GDM1 (cell line): ENCODE measurements at places on chromosomes 7 and 10.

DNA sequence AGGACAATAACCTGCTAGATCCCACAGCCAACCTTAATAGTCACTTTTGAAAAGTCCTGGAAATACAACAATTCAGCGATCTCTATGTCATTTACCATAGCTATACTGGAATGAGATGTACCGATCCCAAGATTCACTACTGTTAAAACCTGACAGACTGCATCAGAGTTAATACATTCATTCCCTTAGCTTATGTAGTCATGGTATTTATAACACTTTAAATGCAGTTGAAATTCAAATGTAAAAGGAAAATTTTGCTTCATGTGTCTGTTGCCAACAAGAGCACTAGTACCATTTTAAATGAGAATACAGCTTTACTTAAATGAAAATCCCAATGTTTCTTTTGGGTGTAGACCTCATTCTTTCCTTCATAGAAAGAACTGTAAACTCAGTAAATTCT lies 11.1 kb upstream of the GGCT start:
- DNase-seq = no peak

DNA sequence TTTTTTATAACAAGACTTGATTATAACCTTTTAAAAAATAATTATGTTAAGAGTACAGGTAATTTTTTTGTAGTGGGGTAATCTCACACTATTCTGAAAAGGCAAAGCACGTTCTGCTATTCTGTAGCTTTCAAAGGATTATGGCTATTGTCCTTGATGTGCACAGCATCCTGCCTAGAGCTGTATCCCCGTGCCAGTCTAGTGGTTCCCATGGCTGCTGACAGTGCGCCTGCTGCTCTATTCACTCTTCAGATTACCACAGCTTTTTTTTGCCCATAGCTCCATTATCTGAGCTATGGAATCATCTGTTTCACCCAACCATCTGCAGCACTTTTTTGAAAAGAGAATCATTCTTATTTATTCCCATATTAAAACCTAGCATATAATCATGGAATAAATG lies 723.4 kb downstream of the PHTF2 start:
- DNase-seq = no peak

DNA sequence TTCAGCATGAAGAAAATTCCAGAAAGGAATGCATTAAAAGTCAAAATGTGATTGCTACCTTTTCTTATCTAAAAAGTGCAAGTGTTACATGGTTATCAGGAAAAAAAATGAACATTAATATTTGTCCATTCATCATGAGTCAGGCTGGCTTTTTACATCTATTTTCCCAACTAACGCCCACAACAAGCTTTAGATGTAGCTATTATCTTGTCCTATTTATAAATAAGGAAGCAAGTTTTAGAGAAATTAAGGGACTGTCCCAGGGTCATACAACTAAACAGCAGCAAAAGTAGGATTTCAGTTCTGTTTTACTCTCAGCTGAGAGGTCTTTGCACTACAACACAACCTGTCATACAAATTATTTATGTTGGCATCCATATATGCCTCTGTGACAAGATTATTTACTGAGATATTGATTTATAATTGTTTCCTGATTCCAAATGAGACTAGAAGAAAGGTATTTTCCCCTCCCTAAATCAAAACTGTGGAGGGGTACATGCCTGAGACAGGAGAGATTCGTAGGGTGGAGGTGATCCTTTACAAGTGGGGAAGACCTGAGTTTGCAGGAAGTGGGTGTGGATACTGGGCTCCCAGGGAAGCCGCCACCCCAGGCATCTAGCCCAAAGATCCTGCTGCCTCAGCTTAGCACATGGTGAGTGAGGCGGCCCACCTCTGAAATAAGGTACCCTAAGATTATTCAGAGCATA lies 57.2 kb upstream of the ARID5B start:
- no peak for DNase-seq

- DNase-seq = no peak
Measured at GRCh38 chr10:100713049-100713858, 32.1 kb upstream of the PAX2 start.

DNA sequence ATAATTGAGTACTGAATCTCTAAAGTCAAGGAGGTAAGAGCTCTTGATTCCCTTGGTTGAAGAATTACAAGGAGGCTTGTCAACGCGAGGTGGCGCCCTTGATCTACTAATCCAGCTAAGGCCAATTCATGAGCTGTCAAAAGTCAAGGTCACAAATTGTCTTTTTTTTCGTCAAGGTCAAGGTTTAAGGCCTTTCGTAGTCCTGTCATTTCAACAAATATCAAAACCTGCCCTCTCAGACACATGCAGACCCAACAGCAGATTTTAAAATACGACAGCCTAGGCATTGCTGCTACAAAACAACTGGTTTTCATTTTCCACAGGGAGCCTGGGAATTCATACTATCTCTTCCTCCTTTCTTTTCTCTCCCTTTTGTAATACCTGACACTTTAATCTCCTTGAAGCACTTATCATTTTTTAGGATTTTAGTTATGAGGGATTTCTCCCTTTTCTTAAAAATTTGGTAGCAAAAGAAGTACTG lies 3.6 kb downstream of the HOXA13 start:
- DNase-seq = peak; percentile 72

- DNase-seq = no peak
Measured at GRCh38 chr10:113033991-113034390, 83.9 kb downstream of the TCF7L2 start.

DNA sequence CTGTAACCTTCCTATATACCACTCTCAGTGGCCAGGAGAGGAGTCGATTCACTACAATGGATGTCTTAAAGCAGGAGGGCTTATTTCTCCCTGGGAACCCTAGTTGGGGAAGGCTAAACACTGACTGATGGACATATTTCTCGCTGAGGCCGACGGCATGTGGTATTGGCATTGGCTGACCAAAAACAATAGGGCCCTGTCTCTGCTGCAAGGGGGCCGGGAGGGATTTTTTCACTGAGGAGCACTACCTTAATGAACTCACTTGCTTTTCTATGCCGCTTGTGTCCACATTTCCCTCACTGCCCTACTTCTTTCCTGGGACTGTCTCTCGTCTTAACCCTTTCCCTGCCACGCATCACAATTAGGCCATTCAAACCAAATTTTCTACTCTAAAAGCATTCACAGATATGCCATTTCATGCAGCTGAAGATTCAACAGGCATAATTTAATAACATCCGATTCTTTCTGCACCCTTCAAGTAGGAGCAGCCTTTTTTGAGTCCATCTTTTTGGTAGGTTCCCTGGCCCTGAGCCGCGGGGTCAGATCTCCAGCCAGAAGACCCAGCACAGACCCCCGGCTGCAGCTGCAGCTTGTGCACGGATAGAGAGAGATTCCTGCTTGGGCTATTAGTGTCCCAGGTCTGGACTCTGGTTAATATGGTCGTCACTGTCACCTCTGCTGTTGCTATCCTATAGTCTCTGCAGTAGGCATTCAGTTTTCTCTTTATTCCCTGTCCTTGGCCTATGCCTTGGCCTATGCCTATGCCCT lies 118.7 kb downstream of the HIPK2 start:
- no peak for DNase-seq

GRCh38 chr10:117652228-117653169 lies 110.0 kb downstream of the EMX2 start:
- no peak for DNase-seq

DNA sequence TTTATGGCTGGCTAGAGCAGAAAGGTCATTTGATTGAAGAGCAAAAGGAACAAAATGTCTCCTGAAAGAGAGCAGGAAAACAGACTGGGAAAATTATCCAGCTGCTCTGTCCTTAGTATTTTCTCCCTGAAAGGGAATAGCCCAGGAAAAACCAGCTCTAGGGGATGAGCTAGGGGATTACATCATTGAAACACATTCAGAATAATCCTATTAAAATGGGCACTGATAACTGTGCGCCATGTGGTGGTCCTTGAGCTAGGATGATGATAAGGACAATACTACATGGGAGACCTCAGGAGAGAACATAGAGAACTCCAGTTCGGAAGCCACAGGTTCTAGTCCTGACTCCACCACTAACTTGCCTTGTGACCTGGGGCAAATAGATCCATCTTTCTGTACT lies 873.8 kb downstream of the TYW1 start:
- DNase-seq = no peak

GRCh38 chr10:11011984-11012383 lies 5.7 kb upstream of the CELF2 start:
- no peak for DNase-seq

DNA sequence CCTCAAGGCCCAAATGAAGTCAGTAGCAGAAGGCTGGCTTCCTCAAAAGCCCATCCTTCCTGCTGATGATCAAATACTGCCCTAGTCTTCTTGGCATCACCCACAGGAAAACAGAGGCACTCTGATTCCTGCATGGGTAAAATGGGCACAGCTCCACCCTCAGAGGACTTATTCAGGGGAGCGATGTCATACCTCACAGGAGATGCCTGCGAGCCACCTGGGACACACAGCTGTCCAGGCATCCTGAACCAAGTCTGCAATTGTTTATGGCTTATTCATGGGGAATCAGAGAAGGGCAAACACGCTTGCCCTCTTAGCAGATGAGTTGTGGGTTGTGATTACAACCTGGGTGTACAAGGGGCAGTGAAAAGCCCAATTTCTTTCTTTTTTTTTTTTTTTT lies 22.0 kb upstream of the LMTK2 start:
- no peak for DNase-seq

DNA sequence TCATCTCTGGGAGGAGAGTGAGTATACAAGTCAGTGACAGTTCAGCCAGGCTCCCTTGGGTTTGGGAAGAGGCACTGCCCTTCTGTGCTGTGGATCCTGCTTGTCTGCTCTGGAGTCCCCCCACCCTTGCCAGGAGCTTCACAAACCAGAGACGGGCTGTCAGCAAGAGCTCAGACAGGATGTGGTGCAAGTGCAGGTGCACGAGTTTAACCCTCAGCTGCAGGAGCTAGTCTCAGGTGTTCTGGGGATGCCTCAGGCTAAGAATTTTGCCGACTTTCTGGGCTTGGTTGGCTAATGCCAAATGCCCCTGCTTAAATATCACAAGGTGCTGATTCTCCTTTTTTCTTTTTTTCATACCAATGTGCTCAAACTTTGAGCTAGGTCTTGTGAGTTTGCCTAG lies 22.3 kb downstream of the ZNF783 start:
- no peak for DNase-seq

DNA sequence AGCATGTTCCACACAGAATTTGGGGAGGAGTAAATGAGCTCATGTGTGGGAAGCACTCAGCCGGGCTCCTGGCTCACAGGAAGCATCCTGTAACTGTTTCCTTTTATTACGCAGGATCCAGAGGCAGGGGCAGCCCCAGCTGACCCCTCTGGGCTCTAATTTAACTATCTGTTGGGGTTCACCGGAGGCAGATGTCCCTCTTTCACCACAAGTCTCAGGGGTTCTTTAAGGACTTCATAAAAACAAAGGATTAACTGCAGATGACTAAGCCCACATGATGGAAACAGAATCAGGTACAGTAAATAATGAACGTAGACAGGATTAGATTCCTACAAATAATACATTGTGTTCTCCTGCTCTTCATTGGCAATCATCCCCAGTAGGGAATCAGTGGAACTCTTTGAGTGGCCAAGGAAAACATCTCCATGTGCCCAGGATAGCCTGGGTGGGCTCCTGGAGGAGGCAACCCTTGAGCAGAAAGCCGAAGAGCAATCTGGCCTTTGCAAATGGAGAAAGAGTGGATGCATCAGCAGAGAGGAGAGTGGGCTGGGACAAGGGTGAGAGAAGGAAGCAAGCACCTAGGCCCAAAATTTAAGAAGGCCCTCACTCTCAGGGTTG lies 24.6 kb downstream of the TBXAS1 start:
- no peak for DNase-seq

- DNase-seq = no peak
Measured at GRCh38 chr10:42149722-42150427, 488.5 kb downstream of the ZNF33B start.

DNA sequence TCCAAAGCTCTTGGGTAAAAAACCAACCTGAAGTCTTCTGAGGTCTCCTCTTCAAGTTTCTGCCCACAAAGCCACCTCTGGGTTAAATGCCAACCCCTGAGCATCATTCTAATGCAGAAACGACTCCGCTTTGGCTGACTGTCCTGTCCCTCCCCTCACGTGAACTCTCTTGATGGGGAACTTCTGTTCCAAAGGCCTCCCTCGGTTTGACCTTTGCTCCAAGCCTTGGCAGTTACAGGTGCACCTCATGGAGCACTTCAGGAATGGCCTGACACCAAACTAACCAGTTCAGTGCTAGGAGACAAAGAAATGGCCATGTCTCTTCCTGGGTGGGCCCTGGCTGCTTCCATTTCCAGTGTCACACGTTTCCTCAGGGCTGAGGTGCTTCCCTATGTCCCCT lies 20.0 kb downstream of the CAMK2G start:
- no peak for DNase-seq

GRCh38 chr7:111873326-111873646 lies 311.0 kb upstream of the IMMP2L start:
- no peak for DNase-seq
